K562 (cell line): ENCODE measurements at places on chromosomes 3 and 15.

DNA sequence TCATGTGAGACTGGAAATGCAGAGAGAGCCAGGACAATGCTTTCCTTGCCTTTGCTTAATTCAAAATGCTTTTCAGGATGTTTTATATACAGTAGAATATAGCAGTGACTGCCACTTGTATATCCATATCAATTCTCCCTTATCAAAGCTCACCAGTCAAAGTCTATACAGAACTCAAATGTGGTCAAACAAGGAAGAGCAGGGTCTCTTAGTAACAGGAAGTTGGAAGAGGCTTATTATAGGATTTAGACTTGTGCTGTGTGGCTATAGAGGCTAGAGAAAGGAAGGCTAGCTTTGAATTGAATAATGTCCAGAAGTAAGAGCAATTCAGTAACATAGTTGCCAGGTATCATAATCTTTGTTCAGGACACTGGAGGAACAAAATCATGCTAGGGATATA, 4.4 kb upstream of the SI start:
- DNase-seq = no peak

- DNase-seq = no peak
Measured at GRCh38 chr3:139460529-139460928, 15.8 kb downstream of the RBP2 start.

DNA sequence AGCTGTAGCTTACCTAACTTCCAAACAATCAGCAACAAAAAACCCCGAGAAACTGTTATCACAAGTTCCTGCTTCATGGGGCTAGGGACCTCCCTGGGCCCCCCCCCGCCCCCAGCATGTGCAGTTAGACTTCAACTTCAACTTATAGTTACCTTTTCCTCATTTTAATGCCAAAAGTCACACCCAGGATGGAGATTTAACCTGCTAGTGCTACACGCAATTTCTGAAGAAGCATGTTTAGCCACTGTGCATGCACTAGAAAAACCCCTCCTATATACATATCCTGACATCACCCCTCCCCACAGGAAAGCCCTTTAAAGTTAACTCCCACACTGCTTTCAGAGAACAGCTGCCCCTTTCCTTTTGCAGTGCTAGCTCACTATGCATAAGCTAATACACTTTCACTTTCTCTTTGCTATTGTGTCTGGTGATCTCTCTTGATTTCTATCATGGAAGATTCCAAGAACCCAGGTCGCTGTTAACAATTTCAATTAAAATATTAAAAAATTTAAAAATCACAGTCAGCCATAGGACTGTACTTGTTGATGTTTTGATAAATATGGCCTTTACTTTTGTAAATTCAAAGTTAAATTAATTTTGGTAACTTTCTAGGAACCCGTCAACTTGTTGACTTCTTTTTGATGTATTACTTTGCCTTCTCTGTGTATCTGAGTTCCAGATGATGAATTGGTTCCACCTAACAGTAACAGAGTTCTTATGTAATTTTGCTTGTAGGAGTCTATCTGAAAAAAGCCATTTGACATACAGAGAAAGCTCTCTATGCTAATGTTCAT, 75.2 kb upstream of the ACAD9 start:
- peak; percentile 59 for DNase-seq

GRCh38 chr3:136995652-136996051, 37.9 kb downstream of the IL20RB start:
- DNase-seq = no peak

DNA sequence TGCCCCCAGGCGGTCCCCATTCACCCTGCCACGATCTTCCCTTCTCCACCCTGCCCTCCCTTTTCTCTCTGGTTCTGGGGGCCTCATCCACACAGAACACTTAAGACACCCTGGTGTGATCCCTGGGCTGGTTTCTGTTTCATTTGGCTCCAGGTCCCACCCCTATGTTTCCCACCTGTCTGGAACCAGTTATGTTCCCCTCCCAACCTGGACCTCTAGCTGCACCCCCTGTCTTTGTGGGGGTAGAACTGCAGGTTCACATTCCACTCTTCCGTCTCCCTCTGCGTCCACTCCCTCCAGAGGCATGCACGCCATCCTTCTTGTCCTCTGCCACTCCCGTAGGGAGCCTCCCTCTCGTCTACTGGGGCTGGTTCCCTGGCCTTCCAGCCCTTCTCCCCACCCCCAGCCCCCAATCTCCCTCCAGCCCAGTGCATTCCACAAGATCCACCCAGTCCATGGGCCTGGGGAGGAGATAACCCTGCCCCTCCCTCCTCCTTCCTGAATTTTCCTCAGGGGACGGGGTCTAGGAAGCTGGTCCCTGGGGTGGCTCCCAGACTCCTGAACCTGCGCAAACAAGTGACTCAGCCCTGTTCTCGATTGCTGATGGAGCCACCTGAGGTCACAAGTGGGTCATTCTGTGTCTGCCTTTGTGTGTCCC, 73.8 kb downstream of the ABTB1 start:
- DNase-seq = peak; percentile 33

GRCh38 chr15:56454836-56455235, 10.1 kb downstream of the MNS1 start:
- no peak for DNase-seq

DNA sequence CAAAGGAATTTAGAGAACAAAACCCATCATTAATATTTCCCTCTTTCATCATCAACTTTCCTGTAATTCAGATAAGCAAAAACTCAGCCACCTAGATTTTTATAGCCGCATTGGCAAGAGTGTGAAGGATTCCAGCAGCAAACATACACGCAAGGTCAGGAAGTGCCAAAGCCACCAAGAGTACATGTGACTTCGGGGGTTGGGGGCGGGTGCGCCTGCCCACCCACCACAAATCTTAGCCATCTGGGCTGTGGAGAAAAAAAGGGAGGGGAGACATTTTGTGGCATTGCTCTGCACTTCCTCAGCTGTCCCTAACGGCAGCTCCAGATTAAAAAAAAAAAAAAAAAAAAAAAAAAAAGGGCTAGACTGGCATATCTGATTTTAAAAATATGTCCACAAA, 148.4 kb downstream of the TNIK start:
- DNase-seq = no peak

GRCh38 chr3:108602249-108602934, 12.9 kb downstream of the DZIP3 start:
- DNase-seq = no peak

GRCh38 chr15:99681990-99682389, 51.2 kb downstream of the LYSMD4 start:
- DNase-seq = no peak

DNA sequence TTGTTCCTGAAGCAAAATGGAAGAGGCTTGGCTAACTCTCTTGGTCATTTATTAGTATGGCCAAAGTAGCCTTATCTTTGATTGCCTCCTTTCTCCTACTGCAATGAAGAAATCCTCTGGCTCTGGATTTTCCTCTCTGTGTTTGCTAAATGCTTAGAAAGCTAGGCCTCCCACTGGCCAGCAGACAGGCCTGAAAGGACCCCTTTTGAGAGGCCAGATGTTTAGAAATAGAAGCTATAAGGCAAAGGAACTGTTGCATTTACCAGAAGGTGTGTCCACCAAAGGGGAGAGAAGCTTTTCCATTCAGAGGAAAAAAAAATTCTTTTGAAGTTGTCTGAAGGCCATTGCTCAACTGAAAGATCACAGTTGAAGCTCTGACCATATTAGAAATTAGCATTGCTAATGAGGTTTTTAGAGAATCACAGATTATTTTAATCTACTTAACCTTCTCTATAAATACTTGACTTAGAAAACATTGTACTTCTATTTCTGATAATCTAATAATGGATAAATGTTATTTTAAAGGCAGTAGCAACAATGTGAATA, 160.8 kb downstream of the SYNPR start:
- DNase-seq = no peak

GRCh38 chr3:30749230-30749629, 142.8 kb downstream of the TGFBR2 start:
- no peak for DNase-seq

- no peak for DNase-seq
Measured at GRCh38 chr3:31157047-31157694, 262.7 kb upstream of the GADL1 start.

- DNase-seq = no peak
Measured at GRCh38 chr3:167851171-167851570, 115.7 kb downstream of the SERPINI1 start.

DNA sequence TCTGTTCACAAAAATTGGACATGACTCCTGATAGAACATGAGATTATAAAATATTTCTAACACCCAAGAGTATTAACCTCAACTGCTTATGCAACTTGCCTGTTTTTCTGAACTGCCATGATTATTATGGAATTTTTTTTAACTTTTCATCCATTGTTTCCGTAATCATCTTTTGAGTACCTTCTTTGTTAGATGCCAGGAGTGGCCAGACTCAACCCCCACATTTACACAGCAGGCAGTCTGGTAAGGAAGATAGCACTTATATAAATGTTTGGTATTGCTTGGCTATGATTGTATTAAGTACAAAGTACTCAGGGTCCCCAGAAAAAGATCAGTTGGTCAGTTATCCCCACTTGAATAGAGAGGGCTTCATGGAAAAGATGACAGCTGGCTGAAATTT, 74.3 kb downstream of the CRYBG3 start:
- DNase-seq = no peak

- no peak for DNase-seq
Measured at GRCh38 chr3:58572013-58572633, 5.1 kb downstream of the FAM107A start.

DNA sequence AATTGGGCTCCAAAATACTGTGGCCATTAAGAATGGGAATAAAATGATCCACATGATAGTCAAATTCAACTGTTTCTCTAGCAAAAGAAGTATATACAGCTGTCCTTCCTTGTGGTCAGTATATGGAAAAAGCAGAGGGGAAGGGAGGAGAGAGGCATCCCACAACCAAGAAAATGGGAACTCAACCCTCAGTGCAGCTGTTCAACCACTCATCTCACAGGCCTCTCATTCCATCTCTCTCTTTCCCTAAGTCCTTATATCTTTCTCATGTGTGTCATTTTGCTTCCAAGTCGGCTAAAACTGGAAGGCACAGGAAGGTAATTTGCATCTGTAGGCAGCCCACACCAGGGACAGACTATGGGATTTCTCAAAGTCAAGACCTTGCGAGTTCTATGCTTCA, 27.5 kb downstream of the AVEN start:
- DNase-seq = no peak

DNA sequence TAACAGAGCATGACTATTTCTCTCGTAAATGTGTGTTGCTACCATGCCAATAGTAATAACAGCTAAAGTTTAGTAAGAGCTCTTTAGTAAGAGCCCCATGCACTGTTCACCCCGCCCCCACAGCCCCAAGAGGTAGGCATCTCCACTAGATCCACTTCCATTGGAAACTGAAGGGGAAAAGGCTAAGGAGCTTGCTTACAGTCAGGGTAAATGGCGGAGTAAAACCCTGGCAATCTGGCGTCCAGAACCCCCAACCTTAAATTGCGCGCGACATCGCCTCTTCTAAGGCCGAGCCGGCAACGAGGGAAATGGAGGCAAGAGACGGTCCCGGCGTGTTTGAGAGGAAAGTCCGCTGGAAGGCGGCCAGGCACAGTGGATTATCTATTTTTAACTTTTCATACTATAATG, 654 bp upstream of the C3orf38 start:
- DNase-seq = peak; percentile 41

GRCh38 chr3:152428577-152428976, 159.8 kb downstream of the MBNL1 start:
- no peak for DNase-seq

DNA sequence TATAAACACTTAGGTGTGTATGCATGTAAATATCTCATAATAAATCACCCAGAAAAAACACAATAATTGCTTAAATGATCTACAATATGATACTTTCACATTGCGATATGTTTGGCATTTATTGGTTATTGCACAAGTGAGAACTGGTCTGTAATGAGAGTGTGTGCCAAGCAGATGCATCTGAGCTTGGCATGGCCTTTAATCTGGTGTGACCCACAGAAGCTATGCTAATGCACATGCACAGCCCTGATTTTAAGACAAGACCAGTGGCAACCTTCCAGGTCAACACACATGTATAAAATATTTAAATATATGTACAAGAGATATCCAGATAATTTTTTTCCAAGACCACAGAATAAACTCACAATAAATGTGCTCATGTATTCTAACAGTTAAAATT, 42.7 kb downstream of the C2CD4A start:
- DNase-seq = no peak

DNA sequence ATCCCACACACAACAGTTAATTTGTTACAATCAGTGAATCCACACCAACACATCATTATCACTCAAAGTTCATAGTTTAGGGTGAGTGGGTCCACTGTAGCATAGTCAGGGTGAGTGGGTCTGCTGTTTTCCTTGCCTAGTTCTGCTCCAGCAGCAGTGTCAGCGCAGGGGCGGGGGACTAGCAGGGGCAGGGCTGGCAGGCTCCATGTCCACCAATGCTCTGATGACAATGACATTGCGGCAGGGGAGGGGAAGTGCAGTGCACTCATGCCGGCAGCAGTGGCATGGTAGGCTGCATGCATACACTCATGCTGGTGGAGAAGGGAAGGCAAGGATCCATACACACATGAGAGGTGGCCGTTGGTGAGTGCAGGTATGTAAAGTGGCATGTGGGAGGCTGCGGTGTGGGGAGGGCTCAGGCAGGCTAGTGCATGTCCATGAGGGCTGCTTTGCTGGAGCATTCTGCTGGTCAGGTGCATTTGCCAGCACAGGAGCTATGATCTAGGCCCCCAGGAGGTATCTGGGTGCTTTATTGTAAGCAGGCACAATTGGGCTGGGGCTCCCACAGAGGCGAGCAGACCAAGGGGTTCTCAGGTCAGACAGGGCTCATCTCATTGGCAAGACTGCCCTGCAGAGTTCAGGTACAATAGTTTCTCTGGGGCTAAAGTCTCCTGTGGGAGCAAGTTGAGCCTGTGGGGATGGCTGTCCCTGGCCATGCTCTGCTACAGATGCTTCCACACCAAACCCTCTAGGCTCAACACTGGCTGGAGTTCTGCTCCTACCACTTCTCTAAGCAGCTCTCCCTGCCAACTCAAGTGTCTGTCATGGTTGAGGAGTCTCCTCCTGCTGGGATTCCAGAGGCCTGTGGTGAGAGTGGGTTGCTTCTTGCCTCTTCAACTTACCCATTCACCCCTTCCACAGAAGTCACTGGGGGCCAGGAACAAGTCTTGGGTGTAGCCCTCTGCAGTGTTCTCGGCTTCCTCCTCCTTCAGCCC, 81.3 kb downstream of the KCNAB1 start:
- DNase-seq = no peak

DNA sequence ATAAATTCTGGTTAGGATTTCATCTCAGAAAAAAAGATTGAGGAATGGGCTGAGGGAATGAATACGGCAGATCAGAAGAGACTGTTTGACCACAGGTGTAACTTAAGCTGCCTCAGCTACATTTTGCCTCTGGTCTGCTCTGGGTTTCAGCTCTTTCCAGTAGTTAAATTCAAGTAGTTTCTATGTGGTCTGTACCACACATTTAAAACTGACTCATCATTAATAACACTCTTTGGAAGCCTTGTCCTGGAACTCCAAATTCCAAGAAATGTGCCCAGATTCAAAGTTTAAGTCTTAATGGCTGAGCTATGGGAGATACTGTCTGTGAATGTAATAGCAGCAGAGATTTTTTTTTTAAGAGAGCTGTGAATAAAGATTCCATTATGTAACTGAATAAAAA, 133.1 kb upstream of the IGSF10 start:
- DNase-seq = no peak

- DNase-seq = no peak
Measured at GRCh38 chr3:168040607-168041208, 55.0 kb downstream of the GOLIM4 start.

GRCh38 chr3:123123716-123124616, 57.1 kb downstream of the PDIA5 start:
- no peak for DNase-seq
